ENCODE measurements at places on chromosomes 7 and 10.

DNA sequence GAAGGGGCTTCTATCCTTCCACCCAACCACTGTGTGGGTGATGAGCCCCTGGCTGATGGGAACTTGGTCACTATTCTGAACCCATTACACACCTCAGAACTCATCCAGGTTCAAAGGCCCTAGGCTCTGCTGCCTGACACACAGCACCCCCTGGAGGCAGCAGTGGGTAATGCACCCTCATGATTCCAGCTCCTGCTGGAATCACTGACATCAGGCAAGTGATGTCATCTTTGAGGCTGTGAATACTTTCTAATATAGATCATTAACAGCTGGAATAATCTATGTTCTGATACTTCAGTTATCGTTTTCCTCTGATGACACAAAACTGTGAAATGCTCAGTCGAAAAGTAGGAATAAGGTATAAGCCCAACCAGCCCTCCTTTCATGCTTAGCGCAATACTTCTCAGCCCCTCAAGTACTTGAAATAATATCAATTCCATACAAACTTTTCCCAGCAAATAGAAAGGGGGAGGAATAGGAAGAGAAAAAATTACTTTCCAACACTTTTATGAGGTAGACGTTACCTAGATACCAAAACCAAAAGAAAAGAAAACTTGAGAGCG, 7.5 kb upstream of the RBP3 start:
- DNase-seq: peak; percentile 61

GRCh38 chr7:26007510-26007909, 144.5 kb upstream of the NFE2L3 start:
- no peak for DNase-seq

- DNase-seq: peak; percentile 72
Observed at GRCh38 chr10:50452603-50453002, 171.2 kb downstream of the SGMS1 start.

GRCh38 chr10:30820261-30820991, 190.9 kb upstream of the LYZL2 start:
- no peak for DNase-seq

All from Kasumi-1 (cell line).